ENCODE measurements at places on chromosomes 16 and 17.

- no peak for DNase-seq
These were observed 129.7 kb downstream of the KCNJ2 start for GRCh38 chr17:70298929-70299531.

GRCh38 chr16:11405331-11406176 is 60.3 kb downstream of the RMI2 start:
- peak; percentile 11 for DNase-seq

GRCh38 chr17:78842881-78843565 is 2.4 kb upstream of the USP36 start:
- DNase-seq = peak; percentile 35

- no peak for DNase-seq
These were observed 6.4 kb downstream of the USP22 start for GRCh38 chr17:21036361-21036881.

- no peak for DNase-seq
These were observed 4.3 kb downstream of the CETP start for GRCh38 chr16:56966093-56966475.

DNA sequence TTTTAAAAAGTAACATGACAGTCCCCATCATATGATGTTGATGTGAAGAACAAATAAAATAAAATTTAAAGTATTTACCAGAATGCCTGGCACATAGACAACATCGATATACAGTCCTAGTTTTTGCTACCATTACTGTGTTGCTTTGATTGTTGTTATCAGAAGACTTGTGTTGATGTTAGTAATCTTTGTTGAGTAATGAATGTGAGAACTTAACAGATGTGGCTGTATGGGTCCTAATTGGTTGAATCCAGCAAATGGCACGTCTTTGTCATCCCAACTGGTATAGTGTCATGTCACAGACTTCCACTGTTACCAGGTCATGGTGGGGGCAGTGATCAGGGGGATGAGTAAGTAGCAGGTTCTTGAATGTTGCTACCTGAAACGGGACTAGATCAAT is 1151.4 kb upstream of the CDH8 start:
- no peak for DNase-seq

GRCh38 chr17:60318326-60318725 is 73.6 kb downstream of the USP32 start:
- no peak for DNase-seq

All from activated T-helper 1 cell treated with anti-CD3 and anti-CD28 coated beads, Interleukin-2, amount 50 U/mL, for 16 hours (primary cell).